ENCODE measurements at places on chromosomes 13 and 19.

GRCh38 chr13:99905224-99905623 lies 66.3 kb downstream of the ZIC5 start:
- peak; percentile 1 for DNase-seq

DNA sequence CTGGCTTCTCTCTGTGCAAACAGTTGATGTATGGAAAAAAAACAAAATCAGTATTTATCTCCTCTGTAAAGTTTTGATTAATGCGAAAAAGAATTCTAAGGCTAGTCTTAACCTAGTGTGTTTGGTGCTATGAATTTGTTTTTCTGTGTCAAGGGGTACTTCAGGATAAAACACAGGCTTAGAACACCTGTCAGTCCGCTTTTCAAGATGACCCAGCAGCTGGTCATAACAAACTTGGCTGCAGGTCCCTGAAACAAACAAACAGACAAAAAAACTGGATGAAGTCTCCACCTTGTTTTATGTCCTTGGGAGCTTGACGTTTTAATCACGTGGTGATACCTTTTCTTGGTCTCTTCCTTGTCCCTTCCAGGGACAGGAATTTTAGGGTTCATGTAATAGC lies 689.3 kb downstream of the UQCRFS1 start:
- peak; percentile 78 for DNase-seq

DNA sequence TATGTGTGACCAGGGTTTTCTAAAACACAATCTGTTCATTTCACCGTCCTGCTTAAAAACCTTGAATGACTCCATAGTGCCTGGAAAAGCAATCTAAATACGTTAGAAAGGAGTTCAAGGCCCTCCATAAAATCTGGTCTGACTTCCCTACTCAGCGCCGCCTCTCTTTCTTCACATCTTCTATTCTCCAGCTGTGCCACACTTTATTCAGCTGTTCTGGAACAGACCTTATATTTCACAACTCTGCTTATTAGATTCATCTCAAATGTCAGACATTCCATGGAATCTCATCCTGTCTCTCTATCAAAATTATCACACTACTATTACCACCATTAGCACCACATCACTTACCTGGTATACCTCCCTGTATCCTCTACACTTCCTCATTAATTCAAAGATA lies 19.8 kb upstream of the SPART start:
- no peak for DNase-seq

GRCh38 chr13:36131931-36132297 lies 732 bp upstream of the DCLK1 start:
- no peak for DNase-seq

GRCh38 chr13:55230570-55230908 lies 1910.2 kb upstream of the PRR20A start:
- DNase-seq, result no peak

GRCh38 chr13:110157718-110158117 lies 149.2 kb downstream of the COL4A1 start:
- no peak for DNase-seq

DNA sequence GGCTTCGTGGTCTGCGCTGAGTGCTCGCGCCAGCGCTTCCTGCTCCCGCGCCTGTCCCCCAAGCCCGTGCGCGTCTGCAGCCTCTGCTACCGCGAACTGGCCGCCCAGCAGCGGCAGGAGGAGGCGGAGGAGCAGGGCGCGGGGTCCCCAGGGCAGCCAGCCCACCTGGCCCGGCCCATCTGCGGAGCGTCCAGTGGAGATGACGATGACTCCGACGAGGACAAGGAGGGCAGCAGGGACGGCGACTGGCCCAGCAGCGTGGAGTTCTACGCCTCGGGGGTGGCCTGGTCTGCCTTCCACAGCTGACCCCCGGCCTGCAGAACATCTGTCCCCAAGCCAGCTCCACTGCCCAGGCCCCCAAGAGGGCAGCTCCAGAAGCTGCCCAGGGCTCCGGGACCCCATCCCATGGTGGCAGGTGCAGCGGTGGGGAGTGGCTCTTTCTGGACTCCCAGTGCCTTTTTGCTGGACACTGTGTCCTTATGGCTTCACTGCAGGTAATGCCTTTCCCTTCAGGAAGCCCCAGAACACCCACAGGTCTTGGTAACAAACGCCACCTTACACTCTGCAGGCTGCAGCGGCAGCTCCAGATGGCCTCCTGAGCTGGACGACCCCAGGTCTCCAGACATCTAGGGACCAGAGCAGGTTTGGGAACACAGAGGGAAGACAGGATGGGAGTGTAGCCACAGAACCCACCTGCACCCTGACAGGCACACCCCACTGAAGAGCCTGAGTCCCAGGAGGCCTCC lies 9.3 kb downstream of the PLEKHF1 start:
- DNase-seq, result no peak

- peak; percentile 23 for DNase-seq
Measured at GRCh38 chr19:10454267-10454666, 33.9 kb downstream of the PDE4A start.

DNA sequence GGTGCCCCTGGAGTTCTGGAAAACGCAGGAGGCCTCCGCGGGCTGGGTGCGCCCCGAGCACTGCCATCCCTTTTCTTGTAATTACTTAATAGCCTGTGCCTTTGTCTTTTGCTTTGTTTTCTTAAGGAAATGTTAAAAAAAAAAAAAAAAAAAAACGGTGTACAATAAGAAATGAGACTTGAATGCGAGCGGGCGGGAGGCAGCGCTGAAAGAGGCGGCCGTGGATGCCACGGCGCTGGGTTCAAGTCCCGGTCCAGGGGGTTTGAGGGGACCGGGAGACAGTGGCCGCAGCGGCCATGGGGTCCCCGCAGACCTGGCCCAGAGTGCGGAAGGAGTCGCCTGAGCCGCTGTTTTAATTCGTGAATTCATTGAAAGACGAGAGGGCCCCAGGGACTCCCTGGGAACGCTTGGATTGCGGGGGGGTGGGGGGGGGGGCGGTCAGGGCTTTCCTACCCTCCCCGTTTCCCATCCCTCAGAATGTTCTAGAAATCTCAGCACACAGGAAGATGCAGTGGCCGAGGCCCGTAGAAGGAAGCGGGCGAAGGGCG lies 349.2 kb upstream of the ARGLU1 start:
- DNase-seq, result no peak

- no peak for DNase-seq
Measured at GRCh38 chr13:93248627-93249047, 22.0 kb downstream of the GPC6 start.

DNA sequence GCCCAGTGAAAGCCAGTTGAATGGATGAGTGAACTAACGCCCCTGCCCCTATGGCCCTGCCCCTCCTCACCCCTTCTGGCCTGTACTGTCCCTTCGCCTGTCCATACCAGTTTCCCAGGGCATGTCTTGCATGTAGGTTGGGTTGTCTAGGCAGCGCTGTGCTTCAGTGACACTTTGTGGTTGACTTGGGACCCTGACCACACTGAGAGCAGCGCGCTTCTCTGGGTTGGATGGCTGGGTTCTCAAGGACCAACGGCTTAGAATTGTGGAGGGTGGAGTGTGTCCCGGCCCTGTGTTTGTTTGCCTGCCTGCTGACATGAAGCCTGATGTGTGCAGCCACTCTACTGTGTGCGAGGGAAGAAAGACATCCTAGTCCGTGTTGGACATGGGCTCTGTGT lies 15.8 kb downstream of the GATAD2A start:
- no peak for DNase-seq

DNA sequence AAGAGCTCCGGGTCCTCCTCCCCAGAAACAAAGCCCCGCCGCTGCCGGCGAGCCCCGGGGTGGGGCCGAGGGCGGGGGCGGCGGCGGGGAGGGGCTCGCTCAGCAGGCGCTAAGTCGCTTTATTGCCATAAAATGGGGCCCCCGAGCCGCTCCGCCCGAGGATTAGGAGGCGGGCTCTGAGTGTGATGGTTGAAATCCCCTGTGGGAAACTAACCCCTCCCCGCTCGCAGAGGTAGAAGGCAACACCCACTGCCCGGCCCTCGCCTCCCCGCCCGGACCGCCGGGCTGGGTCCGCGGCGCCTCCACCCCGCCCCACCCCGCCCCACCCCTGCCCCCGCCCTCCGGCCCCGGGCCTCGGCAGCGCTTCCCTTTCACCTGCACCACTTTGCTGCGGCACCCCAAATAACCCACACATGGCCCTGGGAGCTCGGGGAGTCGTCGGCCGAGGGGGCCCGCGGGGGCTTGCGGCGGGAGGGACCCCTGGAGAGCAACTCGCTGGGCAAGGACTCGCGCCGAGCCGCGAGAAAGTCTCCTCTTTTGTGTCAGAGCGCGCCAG lies at the start of gene KLF12:
KLF12 (minus strand) TSS at position 184 of the 556 bp plus-strand sequence.
- DNase-seq, result peak; percentile 88

DNA sequence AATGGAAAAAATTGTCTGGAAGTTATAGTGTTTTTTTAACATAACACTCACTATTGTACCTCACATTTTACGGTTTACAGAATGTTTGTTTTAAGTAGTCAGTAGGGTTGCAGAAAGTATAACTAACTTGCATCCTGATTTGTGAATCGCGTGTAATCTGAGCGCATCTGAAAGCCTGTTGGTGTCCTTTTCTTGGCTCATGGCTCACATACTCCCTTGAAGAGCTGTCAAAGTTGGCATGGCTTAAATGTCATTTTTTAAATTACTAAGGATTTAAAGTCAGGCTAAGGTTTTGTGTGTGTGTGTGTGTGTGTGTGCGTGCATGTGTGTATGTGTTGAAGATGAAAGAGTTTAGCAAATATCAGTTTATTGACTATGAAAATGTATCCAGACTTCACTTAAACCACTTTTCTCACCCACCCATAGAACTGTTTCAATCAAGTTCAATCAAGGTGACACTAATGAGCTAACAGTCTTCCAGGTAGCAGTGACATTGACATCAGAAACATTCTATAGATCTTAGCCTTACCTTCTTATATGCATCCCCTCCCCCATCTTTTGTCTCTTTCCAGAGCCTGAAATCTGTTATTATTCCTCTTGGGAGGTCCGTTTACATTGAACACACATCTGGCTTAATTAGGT lies 480.4 kb upstream of the SGCG start:
- DNase-seq, result peak; percentile 60

DNA sequence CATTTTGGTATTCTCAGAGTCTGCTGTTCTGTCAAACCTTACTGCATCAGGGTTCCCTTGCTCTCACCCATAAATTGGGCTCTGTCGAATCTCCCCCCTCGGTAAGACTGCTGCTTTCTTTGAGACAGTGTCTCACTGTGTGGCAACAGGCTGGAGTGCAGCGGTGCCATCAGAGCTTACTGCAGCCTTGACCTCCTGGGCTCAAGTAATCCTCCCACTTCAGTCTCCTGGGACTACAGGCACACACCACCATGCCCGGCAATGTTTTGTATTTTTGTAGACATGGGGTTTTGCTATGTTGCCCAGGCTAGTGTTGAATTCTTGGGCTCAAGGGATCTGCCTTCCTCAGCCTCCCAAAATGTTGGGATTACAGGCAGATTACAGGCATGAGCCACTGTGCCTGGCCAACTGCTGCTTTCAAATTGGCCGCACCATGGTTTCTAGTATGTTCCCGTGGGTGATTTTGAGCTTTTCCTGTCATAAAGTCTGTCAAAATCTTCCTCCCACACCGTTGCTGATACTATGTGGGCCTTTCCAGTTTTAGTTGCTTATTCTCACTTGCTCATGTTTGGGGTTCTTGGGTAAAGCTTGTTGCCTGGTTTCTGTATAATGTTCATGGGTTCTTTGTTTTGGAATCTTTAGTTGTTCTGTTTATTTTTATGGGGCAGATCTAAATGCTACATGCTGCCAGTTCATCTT lies 10.6 kb downstream of the RFC3 start:
- DNase-seq, result no peak

DNA sequence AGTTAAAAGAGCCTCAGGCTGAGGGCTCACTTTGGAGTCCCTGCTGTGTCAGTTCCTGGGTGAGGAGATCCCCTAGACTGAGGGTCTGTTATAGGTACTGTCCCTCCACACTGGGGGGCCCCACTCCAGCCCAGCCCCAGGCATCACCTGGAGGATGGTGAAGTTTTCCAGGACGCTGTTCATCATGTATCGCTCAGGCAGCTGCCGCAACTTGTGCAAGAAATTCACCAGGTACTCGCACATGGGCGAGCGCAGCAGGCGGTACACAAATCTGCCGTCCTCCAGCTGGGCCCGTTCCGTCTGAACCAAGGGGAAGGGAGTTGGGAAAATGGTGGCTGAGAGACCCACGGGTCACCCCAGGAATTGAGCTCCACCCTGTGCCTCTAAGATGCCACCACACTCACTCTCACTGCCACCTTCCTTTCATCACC lies 7.1 kb downstream of the CD37 start:
- no peak for DNase-seq

DNA sequence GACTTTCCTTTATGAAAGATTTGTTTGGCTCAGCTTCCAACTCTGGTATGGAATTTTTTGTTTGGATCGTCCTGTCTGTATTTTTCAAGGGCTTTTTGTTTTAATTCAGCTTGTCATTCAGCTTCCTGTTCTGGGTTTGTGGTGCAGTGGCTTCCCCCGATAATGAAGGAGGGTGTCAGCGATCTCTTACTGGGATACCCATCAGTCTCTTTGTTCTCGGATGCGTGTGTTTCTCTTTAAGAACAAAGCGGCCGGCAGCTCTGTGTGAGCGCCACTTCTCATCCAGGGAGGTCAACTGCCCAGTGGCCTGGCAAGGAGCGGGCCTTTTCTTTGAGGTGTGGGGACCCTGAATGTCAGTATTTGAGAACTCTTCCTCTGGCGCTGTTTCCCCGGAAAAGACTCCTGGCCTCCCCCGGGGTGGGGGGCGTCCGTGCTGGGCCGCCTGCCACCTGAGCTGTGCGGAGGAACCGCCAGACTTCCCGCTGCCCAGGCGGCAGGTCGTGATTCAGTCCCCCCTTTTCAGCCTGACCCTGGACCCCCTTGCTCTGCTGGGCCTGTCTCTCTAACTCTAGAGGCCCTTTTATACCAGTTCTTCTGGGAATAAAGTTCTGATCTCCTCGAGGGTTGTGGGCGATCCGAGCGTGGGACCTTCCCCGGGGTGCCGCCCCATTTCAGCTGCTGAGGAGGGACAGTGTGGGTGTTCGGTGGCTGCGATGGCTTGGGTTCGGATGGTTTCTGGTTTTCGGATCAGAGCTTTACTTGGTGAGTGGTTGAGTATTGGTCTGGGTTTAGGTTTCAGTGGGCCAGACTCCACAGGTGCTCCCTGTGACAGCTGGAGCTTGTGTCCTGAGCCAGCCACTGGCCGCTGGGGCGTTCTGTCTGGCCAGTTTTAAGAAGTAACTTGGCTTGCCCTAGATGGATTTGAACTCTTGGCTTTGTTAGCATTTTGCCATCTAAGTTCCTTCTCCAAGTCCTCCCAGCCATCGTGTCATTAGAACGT lies 3.4 kb downstream of the SF3A2 start:
- no peak for DNase-seq

GRCh38 chr19:616747-617526 lies 16.4 kb downstream of the POLRMT start:
- DNase-seq, result no peak

- no peak for DNase-seq
Measured at GRCh38 chr19:8041531-8041931, 11.0 kb upstream of the CCL25 start.

Measured in NCI-H1105 treated with DMSO at 0.1 percent for 48 hours (cell line).